ENCODE measurements at places on chromosomes 5 and 9. TPM values are rescaled to one million over a fixed set of nuclear protein-coding genes. Genes with fewer than 3 reads are reported as not detected.
A peak's percentile ranks its signal among the peaks of the same experiment; 100 is the strongest.

The PROB1 gene
- total RNA-seq: 3.0 TPM

The OBP2B gene
- total RNA-seq: not detected

The DRD1 gene
- 0.62 TPM for total RNA-seq

The OR1N2 gene
- total RNA-seq: not detected

- H3K4me1 ChIP-seq: no peaks in the 10 kb centered on the region
- no peak overlapping the region for H3K4me3 ChIP-seq
- H3K36me3 ChIP-seq: no peaks in the 10 kb centered on the region
- DNase-seq: no peak
- no peak overlapping the region for H3K27ac ChIP-seq
- no peaks in the 10 kb centered on the region for H3K27me3 ChIP-seq
Observed at GRCh38 chr9:89116805-89117192, 61.8 kb downstream of the SHC3 start.

- no peaks in the 10 kb centered on the region for H3K27me3 ChIP-seq
- H3K36me3 ChIP-seq: no peaks in the 10 kb centered on the region
- no peak for DNase-seq
- H3K4me3 ChIP-seq: no peak overlapping the region
- H3K27ac ChIP-seq: no peak overlapping the region
Observed at GRCh38 chr9:89928106-89928505, 323.3 kb downstream of the GADD45G start.

- H3K4me3 ChIP-seq: no peak overlapping the region
- H3K27ac ChIP-seq: no peak overlapping the region
- no peaks in the 10 kb centered on the region for H3K4me1 ChIP-seq
- peaks cover 4% of the 10 kb centered on the region for H3K36me3 ChIP-seq
Observed at GRCh38 chr5:179880848-179881590, 22.4 kb upstream of the MRNIP start.

DNA sequence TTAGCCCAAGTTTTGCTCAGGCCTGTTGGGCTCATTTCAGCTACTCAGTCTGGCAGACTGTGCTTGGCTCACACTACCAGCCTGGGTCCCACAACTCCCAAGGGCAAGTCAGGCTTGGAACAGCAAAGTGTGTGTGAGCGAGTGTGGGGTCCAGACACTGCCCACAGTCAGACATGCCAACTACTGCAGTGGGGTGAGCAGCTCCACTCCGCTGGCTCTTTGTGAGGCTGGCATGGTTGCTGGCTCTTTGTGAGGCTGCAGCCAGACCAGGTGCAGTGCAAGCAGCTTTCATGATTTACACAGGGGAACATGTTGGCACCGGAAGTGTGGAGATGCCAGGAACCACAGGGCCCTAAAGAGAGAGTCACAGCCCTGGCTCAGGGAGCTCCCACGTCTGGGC, 606.7 kb upstream of the FAM174A start:
- DNase-seq: no peak
- H3K4me1 ChIP-seq: no peaks in the 10 kb centered on the region
- H3K36me3 ChIP-seq: no peaks in the 10 kb centered on the region
- no peaks in the 10 kb centered on the region for H3K27me3 ChIP-seq
- no peak overlapping the region for H3K27ac ChIP-seq

- no peak overlapping the region for H3K27ac ChIP-seq
- no peaks in the 10 kb centered on the region for H3K36me3 ChIP-seq
- DNase-seq: no peak
Observed at GRCh38 chr5:10111571-10111970, 138.1 kb downstream of the ATPSCKMT start.

- no peaks in the 10 kb centered on the region for H3K27me3 ChIP-seq
- H3K27ac ChIP-seq: no peak overlapping the region
- no peaks in the 10 kb centered on the region for H3K36me3 ChIP-seq
- no peak for DNase-seq
Observed at GRCh38 chr9:83238871-83239640, 176.1 kb upstream of the RASEF start.

DNA sequence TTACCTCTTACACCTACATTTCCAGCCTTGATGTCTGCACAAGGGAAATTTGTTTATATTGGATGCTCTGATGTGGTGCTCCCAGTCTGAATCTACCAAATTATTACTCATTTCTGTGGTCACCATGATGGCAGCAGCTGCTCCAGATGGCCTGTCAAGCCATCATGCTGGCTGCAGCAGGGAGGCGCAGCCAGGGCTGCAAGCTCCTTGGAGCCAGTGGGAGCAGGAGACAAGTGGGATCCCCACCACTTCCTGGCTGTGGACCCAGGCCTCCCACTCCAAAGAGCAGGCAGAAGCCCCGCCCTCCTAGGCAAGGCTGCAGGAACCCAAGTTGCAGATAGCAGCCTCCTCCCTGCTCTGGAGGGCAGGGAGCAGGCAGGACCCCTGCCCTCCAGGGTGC, 241.1 kb upstream of the ATP10B start:
- H3K4me3 ChIP-seq: no peak overlapping the region
- H3K27ac ChIP-seq: no peak overlapping the region
- H3K27me3 ChIP-seq: no peaks in the 10 kb centered on the region
- H3K36me3 ChIP-seq: no peaks in the 10 kb centered on the region
- peak; percentile 33 for DNase-seq

DNA sequence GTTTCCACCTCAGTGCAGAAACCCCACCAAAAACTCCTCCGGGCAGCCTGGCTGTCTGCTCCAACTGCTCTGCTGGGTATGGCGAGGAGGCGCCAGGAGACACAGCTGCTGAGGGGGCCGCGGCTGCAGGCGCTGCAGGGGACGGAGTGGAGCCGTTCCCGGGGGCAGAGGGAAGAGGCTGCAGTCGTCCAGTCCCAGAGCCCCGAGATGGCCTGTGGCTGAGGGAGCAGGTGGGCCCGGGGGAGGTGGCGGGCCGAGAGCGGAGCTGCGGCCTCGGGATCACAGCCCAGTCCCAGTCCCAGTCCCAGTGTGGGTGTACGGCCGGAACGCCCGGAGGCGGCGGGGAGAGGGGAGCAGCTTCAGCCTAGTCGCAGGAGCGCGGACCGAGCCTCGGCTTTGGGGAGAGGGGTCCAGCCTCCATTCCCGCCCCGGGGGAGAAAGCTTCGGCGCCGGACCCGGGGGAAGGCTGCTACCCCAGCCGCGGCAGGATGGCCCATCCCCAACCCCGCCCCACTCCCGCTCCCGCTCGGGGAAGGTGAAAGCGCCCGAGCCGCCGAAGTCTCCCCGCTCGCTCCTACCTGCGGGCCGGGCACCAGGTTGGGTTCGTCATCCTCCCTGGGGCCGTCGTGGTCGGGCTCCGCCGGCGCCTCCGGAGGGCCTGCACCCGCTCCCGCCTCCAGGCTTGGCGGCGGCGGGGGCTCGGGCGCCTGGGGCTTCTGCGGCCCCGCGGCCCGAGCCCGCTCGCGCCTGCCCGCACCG, 513 bp downstream of the FAM193B start:
- no peaks in the 10 kb centered on the region for H3K4me1 ChIP-seq
- no peaks in the 10 kb centered on the region for H3K27me3 ChIP-seq
- no peaks in the 10 kb centered on the region for H3K36me3 ChIP-seq

DNA sequence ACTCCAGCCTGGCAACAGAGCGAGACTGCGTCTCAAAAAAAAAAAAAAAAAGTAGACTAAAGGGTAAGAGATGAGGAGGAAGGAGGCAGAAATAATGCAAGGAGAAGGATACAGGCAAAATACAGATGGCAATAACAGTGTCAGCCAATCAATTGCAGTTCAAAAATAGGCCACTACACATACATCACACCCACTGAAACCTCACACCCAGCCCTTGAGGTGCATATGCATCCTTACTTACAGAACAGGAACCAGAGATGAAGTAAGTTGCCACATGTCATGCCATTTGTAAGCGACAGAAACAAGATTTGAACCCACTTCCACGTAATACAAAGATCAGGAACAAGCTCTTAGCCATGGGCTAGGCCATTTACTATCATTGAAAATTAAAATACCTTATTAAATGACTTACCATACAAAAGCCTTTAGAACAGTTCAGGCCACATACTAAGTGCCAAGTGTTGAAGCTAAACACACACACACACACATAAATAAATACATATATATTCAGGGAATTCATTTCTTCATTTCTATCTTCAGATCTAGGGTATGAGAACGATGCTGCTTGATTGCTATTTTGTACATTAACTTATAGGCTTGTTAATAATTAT, 98.4 kb downstream of the FNBP1 start:
- peaks cover 4% of the 10 kb centered on the region for H3K4me1 ChIP-seq
- no peak overlapping the region for H3K4me3 ChIP-seq
- H3K36me3 ChIP-seq: no peaks in the 10 kb centered on the region
- no peak for DNase-seq

- no peaks in the 10 kb centered on the region for H3K36me3 ChIP-seq
- H3K4me3 ChIP-seq: no peak overlapping the region
- H3K27ac ChIP-seq: no peak overlapping the region
- DNase-seq: no peak
Observed at GRCh38 chr9:20297646-20298084, 324.6 kb downstream of the MLLT3 start.

GRCh38 chr5:124457901-124458300, 288.5 kb downstream of the ZNF608 start:
- no peaks in the 10 kb centered on the region for H3K27me3 ChIP-seq
- H3K36me3 ChIP-seq: no peaks in the 10 kb centered on the region
- H3K4me1 ChIP-seq: peaks cover 3% of the 10 kb centered on the region
- no peak overlapping the region for H3K27ac ChIP-seq
- DNase-seq: no peak

- H3K27me3 ChIP-seq: no peaks in the 10 kb centered on the region
- no peak overlapping the region for H3K27ac ChIP-seq
- H3K4me3 ChIP-seq: no peak overlapping the region
- DNase-seq: peak; percentile 80
Observed at GRCh38 chr9:127183814-127184582, 61.6 kb upstream of the ANGPTL2 start.

- no peaks in the 10 kb centered on the region for H3K4me1 ChIP-seq
- H3K36me3 ChIP-seq: no peaks in the 10 kb centered on the region
- H3K27me3 ChIP-seq: no peaks in the 10 kb centered on the region
- peak; percentile 51 for DNase-seq
Observed at GRCh38 chr5:81755320-81755719, 4.4 kb upstream of the SSBP2 start.

GRCh38 chr9:77304543-77304942, 127.2 kb downstream of the VPS13A start:
- peaks cover 3% of the 10 kb centered on the region for H3K36me3 ChIP-seq
- no peak overlapping the region for H3K27ac ChIP-seq
- no peaks in the 10 kb centered on the region for H3K27me3 ChIP-seq
- no peak for DNase-seq

DNA sequence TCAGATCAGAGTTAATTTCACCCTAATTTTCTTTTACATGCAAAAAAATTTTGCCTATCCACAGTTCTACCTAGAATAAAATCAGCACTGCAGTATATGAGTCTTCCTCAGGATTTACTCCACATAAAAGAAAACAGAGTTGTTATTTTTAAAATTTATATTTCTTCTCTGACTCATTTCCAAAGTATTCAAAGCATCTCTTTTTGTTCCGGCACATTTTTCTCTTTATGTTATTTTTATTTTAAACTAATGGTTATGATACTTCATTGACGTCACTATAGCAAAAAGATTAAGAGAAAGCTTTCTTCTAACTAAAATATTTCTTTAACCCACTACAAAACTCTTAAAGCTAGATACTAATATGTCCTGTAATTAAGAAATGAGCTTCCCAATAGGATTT, 590.4 kb downstream of the PRELID2 start:
- no peak overlapping the region for H3K27ac ChIP-seq
- peaks cover 2% of the 10 kb centered on the region for H3K4me1 ChIP-seq
- no peak for DNase-seq
- no peaks in the 10 kb centered on the region for H3K36me3 ChIP-seq
- H3K4me3 ChIP-seq: no peak overlapping the region
- H3K27me3 ChIP-seq: no peaks in the 10 kb centered on the region

- H3K27ac ChIP-seq: no peak overlapping the region
- H3K36me3 ChIP-seq: no peaks in the 10 kb centered on the region
- no peak for DNase-seq
- no peaks in the 10 kb centered on the region for H3K4me1 ChIP-seq
- H3K4me3 ChIP-seq: no peak overlapping the region
Observed at GRCh38 chr5:5304361-5305020, 118.0 kb upstream of the ICE1 start.

DNA sequence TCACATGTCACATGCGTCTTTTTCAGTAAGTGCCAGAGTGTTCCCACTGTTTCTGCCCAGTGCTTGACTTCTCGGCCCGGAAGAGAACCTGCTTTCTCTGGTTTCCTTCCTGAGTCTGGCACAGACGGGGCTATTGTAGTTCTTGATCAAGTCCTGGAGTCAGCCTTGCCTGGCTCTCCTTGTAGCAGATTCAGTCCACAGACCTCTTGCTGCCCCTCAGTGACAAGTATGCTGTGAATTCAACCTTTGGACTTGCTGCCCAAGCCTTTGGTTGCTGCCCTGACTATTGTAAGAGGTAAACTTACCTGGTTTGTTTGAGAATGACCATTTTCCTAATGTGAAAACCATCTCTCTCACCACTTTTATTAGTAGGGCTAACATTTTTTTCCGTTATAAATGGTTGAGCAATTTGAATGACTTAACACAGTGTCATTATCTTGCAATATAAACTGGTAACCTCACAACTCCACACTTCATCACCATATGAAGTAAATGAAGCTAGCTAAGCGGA, 24.7 kb downstream of the ZBTB34 start:
- H3K36me3 ChIP-seq: peaks cover 2% of the 10 kb centered on the region
- H3K27ac ChIP-seq: no peak overlapping the region
- H3K27me3 ChIP-seq: no peaks in the 10 kb centered on the region
- no peaks in the 10 kb centered on the region for H3K4me1 ChIP-seq

GRCh38 chr5:11494340-11494739, 409.9 kb downstream of the CTNND2 start:
- no peaks in the 10 kb centered on the region for H3K4me1 ChIP-seq
- no peak overlapping the region for H3K4me3 ChIP-seq
- no peak for DNase-seq
- H3K36me3 ChIP-seq: no peaks in the 10 kb centered on the region

DNA sequence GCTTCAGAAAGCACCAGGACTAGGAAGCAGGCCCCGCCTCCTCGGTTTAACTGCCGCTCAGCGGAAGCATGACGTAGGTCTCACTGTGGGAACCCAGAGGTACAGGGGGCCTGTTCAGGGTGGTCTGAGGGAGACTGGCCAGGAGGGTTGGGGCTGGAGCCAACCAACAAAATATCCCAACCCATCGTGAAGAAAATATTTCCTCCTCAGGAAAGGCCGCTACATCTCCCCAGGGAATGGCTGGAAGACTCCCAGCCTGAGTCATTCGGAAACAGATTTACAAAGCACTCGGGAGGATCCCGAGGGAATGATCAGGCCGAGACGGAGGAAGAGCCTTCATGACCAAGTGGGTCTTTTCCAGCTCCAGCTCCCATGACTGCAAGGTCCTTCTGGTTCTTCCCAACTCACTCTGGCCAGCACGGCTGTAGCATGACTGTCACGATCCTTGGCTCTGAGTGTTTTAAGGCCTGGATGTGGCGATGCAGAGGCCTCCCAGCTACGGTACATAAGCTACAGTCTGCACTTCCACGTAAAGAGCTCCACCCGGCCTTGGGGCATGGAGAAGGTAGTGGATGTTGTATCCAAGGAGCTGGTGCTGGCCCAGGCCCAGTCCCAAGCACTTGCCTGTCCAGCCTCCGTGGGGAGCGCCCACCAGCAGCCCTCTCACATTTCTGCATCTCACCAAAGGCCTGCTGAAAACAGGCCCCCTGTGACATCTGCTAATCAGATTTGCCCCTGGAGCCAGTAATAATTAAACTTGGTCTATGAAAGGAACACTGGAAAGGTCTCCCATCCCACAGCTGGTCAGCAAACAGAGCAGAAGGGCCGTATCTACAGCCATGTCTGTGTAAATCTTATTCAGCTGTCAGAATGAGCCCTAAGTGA, 100.6 kb downstream of the LHFPL2 start:
- peaks cover 7% of the 10 kb centered on the region for H3K4me1 ChIP-seq
- peak; percentile 94 for DNase-seq
- no peak overlapping the region for H3K4me3 ChIP-seq
- H3K27ac ChIP-seq: peak overlapping the region; percentile 29

- no peaks in the 10 kb centered on the region for H3K27me3 ChIP-seq
- no peaks in the 10 kb centered on the region for H3K36me3 ChIP-seq
- H3K4me1 ChIP-seq: no peaks in the 10 kb centered on the region
- no peak overlapping the region for H3K4me3 ChIP-seq
Observed at GRCh38 chr5:1547236-1547635, 23.5 kb upstream of the LPCAT1 start.

All from aorta (tissue), 5 donors.